Fibroblast of lung (primary cell): ENCODE measurements at places on chromosomes 5 and 9. TPM values are rescaled to one million over a fixed set of nuclear protein-coding genes. Genes with fewer than 3 reads are reported as not detected.

DMGDH gene
- polyA plus RNA-seq, result 0.89 and 1.5 TPM in 2 replicates

HAND1 gene
- polyA plus RNA-seq, result not detected in 2 replicates

GMCL2 gene
- polyA plus RNA-seq, result not detected in 2 replicates

ENG gene
- polyA plus RNA-seq, result 59.0 and 62.7 TPM in 2 replicates

PCDHGC4 gene
- polyA plus RNA-seq, result 0.48 and 0.76 TPM in 2 replicates

DNA sequence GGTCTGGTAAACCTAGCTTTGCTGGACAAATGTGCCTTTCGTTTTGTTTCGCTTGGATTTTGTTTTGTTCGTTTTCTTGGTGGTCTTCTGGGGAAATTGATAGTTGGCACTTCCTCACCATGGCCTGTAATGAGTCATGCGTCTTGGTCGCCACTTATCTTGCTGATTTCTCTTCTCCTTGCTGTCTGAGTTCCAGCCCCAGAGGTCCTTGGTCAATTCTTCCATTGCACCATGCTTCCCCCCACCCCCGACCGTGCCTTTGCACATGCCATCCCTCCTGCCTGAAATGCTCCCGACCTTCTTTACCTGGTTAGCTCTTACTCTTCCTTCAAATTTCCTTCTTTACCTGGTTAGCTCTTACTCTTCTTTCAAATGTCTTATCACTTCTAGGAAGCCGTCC is 168.7 kb upstream of the MSX2 start:
- DNase-seq, result no peak
- H3K4me1 ChIP-seq, result no peaks in the 10 kb centered on the region
- no peak overlapping the region for H3K4me3 ChIP-seq
- H3K27me3 ChIP-seq, result no peaks in the 10 kb centered on the region

DNA sequence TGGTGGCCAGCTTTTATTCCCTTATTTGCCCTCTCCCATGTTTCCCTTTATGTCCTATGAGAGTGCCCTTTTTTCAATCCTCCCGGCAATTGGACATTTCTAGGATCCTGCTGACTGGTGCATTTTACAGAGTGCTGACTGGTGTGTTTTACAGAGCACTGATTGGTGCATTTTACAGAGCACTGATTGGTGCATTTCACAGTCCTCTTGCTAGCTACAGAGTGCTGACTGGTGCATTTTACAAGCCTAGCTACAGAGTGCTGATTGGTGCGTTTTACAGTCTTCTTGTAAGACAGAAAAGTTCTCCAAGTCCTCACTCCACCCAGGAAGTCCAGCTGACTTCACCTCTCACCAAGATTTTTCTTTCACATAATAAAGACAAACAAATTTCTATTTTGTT is 15.4 kb upstream of the FANCC start:
- no peaks in the 10 kb centered on the region for H3K27me3 ChIP-seq
- H3K4me1 ChIP-seq, result no peaks in the 10 kb centered on the region
- H3K27ac ChIP-seq, result no peak overlapping the region
- no peaks in the 10 kb centered on the region for H3K36me3 ChIP-seq
- no peak for DNase-seq

DNA sequence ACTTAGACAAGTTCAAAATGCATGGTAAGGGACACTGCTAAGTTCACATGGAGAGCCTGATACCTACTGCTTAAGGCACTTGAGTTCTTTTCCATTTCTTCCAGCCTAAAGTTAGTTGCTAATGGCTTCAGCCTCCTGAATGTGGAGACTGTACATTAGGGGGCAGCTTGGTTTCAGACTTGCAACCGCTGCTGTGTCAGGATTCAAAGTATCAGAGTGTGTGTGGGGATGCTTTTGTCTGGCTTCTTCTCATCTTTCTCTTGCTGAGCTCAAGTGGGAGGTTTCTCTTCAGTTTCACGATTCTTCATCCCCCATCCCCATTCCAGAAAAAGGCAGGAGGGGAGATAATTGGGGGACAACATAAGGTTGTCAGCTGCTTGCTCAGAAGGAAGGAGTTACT is 49.4 kb downstream of the ATP10B start:
- DNase-seq, result no peak
- no peak overlapping the region for H3K27ac ChIP-seq
- H3K27me3 ChIP-seq, result no peaks in the 10 kb centered on the region

DNA sequence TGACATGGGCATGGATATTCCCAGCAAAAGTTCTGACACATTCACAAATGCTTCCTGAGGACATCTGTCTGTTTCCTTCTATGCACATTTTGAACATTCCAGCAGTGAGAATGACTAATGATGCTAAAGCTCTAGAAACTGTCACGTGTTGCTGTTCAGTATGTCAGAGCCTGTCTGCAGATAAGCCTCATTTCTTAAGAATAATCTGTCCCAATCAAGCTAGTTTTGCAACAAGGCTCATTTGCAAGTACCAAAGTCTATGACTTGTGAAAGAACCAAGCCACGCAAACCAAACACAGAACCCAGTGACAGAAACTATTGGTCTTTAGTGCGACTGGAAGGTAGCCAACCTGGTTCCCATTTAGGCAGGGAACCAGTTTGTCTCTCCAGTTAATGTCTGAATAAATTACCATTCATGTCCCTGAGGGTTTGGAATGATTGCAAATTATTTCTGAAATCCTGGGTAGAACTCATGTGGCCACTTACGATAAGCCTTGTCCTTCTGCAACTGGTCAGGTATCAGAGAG is 178.5 kb downstream of the C9orf152 start:
- H3K4me3 ChIP-seq, result no peak overlapping the region
- H3K4me1 ChIP-seq, result peaks cover 51% of the 10 kb centered on the region
- no peaks in the 10 kb centered on the region for H3K27me3 ChIP-seq
- H3K36me3 ChIP-seq, result no peaks in the 10 kb centered on the region

GRCh38 chr5:74382987-74383593 is 257.4 kb downstream of the ENC1 start:
- H3K27me3 ChIP-seq, result no peaks in the 10 kb centered on the region
- H3K27ac ChIP-seq, result no peak overlapping the region
- no peak overlapping the region for H3K4me3 ChIP-seq
- no peaks in the 10 kb centered on the region for H3K36me3 ChIP-seq
- DNase-seq, result peak; percentile 79

GRCh38 chr9:119365291-119366027 is 3.8 kb downstream of the BRINP1 start:
- no peaks in the 10 kb centered on the region for H3K36me3 ChIP-seq
- no peak for DNase-seq
- H3K4me1 ChIP-seq, result no peaks in the 10 kb centered on the region
- H3K27ac ChIP-seq, result no peak overlapping the region
- no peaks in the 10 kb centered on the region for H3K27me3 ChIP-seq

DNA sequence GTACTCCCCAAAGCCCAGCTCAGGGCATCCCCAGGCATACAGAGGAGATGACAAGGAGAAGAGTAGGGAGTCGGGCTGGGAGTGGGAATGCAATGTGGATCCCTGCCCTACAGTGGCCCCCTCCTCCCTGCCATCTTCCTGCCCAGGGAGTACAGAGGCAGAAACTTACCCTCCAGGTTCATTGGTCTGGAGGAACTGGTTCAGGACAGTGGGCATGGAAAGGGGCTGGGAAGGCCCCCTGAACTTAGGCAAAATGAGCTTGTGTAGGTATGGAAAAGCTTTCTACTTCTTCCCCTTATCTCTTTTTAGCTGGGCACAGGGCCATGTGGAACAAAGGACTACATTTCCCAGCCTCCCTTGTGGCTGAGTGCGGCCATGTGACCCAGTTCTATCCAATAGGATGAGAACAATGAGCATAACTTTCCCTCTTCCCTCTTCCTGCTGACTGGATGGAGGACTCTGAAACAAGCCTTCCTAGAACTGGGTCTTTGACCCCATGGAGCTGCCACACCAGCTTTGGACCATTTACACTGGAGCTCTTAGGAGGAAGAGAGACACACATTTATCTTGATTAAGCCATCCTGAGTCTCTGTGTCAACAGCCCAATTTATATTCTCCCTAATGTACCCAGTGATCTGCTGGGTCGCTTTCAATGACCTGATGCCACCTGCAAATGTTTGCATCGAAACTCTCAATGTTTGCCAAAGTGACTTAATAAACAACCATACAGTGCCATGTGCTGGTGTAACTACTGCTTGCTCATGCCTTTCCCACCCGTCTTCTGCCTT is 25.0 kb upstream of the HMCN2 start:
- peaks cover 4% of the 10 kb centered on the region for H3K4me1 ChIP-seq
- DNase-seq, result peak; percentile 71
- H3K27ac ChIP-seq, result no peak overlapping the region

DNA sequence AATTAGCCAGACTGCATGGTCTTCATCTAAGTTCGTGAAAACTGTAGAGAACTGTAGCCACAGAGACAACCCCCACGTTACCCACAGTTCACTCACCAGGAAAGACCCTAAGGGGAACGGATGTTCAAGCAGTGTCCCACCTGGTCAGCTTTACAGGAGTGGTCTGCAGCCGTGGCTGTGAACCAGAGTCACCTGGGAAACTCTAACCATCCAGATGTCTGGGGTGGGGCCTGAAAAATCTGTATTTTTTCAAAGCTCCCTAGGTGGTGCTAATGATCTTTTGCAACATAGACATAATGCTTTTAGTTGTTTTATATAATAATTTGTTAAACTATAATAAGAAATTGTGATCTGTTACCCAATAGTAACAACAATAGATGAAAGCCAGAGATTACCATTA is 47.7 kb upstream of the ANGPTL2 start:
- H3K36me3 ChIP-seq, result no peaks in the 10 kb centered on the region
- H3K4me1 ChIP-seq, result no peaks in the 10 kb centered on the region
- no peak overlapping the region for H3K4me3 ChIP-seq
- no peak for DNase-seq
- no peak overlapping the region for H3K27ac ChIP-seq
- no peaks in the 10 kb centered on the region for H3K27me3 ChIP-seq

DNA sequence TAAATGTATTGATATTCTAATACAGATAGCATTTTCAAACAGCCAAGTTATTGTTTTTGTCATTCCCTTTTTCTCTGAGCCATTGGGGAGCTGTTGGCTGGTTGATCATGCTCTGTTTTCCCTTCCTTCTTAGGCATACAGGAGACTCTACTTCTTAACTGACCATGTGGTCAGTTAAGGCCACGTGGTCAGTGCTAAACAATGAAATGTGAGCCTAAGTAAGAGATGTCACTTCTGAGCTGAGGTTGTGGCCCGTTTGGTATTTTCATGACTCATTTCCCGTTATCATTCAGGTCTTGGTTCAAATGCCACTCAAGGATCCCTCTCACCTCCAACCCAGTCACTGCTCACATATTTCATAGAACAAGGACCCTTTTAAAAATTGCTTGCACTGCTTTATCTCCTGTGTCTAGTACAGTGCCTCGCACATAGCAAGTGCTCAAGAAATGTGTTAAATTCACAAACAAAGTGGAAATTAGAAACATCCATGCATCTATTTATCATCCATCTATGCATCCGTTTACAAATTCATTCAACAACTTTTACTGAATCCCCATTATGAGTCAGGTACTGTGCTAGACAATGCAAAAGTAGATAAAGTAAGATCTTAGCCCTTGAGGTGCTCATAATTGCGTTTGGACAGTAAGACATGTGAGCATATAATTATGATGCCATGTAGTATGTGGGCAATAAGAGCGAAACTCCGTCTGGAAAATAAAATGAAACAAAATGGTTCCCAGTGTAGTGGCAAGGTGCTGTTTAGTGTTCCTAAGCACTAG is 50.7 kb downstream of the ARRDC3 start:
- H3K4me3 ChIP-seq, result no peak overlapping the region
- DNase-seq, result peak; percentile 52
- H3K27ac ChIP-seq, result no peak overlapping the region
- no peaks in the 10 kb centered on the region for H3K4me1 ChIP-seq
- H3K27me3 ChIP-seq, result no peaks in the 10 kb centered on the region
- no peaks in the 10 kb centered on the region for H3K36me3 ChIP-seq

DNA sequence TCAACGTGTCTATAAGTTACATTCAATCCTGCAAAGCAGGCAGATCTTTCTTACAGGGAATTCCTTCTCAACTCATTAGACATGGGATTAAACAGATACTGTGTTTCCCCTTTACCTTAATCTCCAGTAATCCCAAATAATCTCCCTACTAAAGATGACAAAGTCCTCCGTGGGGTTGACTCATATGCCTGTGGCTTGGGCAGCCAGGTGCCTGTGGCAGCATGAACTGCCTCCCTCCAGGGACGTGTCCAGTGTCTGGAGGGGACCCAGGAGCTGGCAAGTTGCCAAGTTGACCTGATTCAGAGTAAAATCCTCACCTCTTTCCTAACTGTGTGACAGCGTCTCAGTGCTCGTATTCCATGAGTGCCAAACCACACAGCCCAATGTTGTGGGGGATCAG is 94.6 kb upstream of the PTCH1 start:
- no peaks in the 10 kb centered on the region for H3K27me3 ChIP-seq
- no peaks in the 10 kb centered on the region for H3K36me3 ChIP-seq
- no peak overlapping the region for H3K27ac ChIP-seq
- DNase-seq, result no peak
- no peak overlapping the region for H3K4me3 ChIP-seq

GRCh38 chr9:85942913-85943709 is 2.2 kb downstream of the NAA35 start:
- H3K27me3 ChIP-seq, result no peaks in the 10 kb centered on the region
- H3K4me1 ChIP-seq, result peaks cover 4% of the 10 kb centered on the region
- H3K4me3 ChIP-seq, result peak overlapping the region; percentile 94
- no peak for DNase-seq
- H3K27ac ChIP-seq, result no peak overlapping the region

DNA sequence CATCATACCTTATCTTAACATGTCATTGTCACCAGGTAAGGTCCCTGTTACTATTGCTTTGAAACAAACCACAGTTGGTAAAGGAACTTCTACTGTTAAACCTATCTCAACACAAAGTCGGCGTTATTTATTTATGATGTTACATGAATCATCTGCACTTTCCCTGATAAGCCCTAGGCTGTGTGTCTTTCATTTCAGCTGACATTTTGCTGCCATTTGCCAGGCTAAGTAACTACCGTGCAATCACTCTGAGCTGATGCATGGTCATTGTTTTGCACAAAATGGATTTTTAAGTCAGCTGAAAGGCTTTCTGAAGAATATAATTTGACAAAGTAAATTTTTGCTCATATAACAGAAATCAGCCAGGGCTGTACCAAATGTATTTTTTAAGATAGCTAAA is 546.5 kb downstream of the ZNF608 start:
- H3K36me3 ChIP-seq, result no peaks in the 10 kb centered on the region
- H3K27me3 ChIP-seq, result no peaks in the 10 kb centered on the region
- H3K4me1 ChIP-seq, result no peaks in the 10 kb centered on the region
- no peak overlapping the region for H3K4me3 ChIP-seq

DNA sequence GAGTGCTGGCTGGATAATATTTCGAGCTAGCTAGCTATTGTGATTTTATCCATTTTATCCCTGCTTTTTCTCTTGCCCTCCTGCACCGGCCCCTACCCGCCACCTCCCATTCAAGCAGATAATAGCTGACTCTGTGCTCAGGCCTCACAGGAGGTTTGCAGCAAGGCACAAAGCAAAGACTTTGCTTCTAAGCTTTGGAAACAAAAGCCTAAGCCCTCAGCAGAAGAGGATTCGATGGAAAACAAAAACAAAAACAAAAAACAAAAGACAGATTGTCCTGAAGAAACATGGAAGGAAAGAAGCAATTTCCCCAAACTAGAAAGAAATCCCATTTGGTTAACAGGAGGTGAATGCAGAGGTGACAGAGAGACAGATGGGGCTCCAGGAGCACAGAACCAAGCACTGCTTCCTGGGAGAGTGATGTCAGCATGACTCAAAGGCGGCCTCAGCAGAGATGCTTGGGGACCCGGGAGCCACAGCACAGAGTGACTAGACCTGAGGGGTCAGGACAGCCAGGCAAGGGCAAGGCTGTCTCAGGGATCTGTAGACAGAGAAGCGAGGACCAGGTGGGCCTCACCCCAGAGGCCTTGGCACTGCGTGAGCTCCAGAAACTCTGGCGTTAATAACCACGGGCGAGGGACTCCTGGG is 28.4 kb downstream of the MTX3 start:
- no peaks in the 10 kb centered on the region for H3K36me3 ChIP-seq
- H3K4me3 ChIP-seq, result no peak overlapping the region
- H3K27ac ChIP-seq, result no peak overlapping the region
- peak; percentile 52 for DNase-seq
